Gastroesophageal sphincter (tissue), 4 donors: ENCODE measurements at places on chromosomes 11 and 22. TPM values are rescaled to one million over a fixed set of nuclear protein-coding genes. Genes with fewer than 3 reads are reported as not detected.

HTR3A gene
- total RNA-seq: not detected

MAJIN gene
- not detected for total RNA-seq

OR2AG1 gene
- not detected for total RNA-seq

VPS37C gene
- total RNA-seq: 41.9 TPM

UBQLNL gene
- total RNA-seq: 0.62 TPM

TRIM6 gene
- 1.9 TPM for total RNA-seq

CRYBB2 gene
- not detected for total RNA-seq

KRTAP5-8 gene
- 0.27 TPM for total RNA-seq

SERHL2 gene
- 6.1 TPM for total RNA-seq

GUCY1A2 gene
- 1.5 TPM for total RNA-seq

GRIA4 gene
- not detected for total RNA-seq

NNMT gene
- total RNA-seq: 409 TPM

KDELR3 gene
- total RNA-seq: 2.6 TPM

NFAM1 gene
- total RNA-seq: 2.1 TPM

SLC22A6 gene
- total RNA-seq: not detected

MPPED1 gene
- total RNA-seq: 0.13 TPM
